ENCODE measurements at places on chromosomes 12 and 14.
A peak's percentile ranks its signal among the peaks of the same experiment; 100 is the strongest.

DNA sequence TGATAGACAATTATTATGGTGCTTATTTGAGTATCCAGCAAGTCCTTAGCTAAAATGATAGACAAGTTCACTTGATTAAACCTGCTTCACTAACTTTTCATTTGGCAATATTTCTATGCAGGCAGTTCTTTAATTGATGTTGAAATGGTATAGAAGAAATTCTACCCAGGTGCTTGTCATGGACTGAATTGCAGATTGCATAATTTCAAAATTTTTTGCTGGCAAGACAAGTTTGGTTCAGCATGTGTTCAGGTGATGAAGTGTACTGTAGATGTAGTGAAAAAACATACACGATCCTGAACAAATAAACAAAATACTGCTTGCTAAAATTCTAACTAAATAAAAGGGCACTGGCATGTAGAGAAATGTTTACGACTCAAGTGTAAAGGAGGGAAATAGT lies 189.0 kb downstream of the FOXA1 start:
- DNase-seq = no peak

GRCh38 chr12:75553398-75553797 lies 42.0 kb upstream of the KRR1 start:
- DNase-seq = no peak

- DNase-seq = no peak
These were observed 8.8 kb downstream of the STK38L start for GRCh38 chr12:27252934-27253333.

DNA sequence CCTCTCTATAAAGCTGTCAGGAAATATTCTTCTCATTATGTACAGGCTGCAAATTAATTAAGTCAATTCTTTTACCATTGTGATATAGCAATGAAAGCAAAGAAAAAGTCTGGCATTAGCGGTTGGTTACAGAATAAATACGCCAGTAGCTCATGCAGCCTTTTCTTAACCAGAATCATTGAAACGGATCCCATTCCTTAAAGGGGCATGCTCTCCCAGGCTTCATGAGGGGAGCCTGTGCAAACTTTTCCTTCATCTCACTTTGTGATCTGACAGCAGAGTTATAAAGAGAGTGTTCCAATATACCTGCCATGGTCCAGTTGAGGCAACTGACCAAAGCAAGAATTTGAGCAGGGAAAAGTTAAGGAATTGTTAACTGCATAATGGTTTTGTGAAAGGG lies 337.7 kb downstream of the EMP1 start:
- no peak for DNase-seq

DNA sequence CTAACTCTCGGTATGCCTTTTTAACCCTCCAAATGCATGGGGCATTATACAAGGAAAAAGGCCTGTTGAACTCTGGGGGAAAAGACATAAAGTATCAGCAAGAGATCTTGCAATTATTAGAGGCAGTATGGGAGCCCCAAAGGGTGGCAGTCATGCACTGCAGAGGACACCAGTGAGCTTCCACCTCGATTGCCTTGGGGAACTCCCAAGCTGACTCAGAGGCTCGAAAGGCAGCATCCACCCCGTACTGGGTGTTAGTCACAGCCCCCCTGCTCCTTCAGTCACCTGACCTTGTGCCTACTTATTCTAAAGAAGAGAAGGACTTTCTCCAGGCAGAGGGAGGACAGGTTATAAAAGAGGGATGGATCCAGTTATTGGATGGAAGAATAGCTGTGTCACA lies 781.4 kb upstream of the TMEM132C start:
- DNase-seq = no peak

DNA sequence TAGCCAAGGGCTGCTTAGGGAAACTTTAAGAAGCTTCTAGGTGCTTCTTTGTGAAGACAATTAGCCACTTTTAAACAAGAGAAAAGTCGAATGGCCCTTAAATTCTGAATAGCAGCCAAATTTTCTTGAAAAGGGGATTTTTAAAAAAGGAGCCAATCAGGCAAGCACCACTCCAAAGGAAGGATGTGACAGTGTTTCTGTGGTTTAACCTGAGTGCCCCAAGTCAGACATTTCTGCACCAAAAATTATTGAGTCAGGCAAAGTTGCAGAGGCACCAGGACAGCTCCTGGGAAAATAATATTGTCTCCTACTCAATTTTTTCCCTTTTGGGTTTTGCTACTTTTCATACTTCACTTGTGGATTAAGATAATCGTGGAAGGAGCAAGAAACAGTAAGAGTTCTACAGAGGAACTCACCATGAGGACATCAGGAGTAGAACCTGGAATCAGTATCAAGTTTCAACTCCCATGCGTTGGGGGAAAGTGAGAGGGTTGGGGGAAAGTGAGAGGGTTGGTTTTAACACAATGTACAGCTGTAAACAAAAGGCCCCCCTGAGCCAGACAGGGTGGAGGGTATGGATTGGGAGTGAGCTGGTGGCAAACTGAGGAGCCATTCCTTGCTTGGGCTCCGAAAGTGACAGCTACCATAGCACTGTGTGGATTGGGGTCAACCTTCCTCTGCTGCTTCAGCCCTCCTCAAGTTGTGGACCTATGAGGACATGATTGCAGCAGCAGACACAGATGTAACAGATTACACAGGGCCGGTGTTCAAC lies 90.8 kb downstream of the SLC38A1 start:
- peak; percentile 62 for DNase-seq

- no peak for DNase-seq
These were observed 1041.6 kb downstream of the BCL11B start for GRCh38 chr14:98230411-98230810.

DNA sequence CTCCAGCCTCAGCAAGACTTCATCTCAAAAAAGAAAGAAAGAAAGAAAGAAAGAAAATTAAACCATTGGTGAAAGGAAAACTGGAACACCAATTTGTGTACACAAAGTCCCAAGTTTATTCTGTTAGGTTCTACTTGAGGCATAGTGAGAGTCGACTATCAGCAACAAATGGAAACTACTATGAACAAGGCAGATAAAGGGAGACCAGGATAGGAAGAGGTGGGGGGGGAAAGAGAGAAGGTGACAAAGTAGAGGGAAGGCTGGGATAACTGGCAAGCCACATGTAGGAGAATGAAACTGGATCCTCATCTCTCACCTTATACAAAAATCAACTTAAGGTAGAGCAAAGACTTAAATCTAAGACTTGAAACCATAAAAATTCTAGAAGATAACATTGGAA lies 25.6 kb downstream of the TFCP2 start:
- DNase-seq = no peak

DNA sequence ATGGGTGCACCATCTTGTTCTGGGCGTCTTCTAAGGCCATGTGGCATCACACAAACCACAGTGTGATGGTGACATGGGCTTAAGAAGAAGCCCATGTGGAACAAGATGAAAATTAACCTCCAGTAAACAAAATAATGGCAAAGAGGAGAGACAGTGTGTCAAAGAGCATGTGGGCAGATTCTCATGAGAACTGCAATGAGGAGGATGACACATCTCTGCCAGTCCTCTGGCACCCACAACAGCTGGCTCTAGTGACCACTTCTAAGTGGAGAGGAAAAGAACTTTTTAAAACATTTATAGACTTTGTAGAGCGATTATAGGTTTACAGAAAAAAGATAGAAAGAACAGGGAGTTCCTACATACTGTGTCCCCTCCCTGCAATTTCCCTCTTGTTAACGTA lies 401.4 kb downstream of the ATP23 start:
- no peak for DNase-seq

GRCh38 chr12:1842905-1843640 lies 22.7 kb downstream of the LRTM2 start:
- no peak for DNase-seq

DNA sequence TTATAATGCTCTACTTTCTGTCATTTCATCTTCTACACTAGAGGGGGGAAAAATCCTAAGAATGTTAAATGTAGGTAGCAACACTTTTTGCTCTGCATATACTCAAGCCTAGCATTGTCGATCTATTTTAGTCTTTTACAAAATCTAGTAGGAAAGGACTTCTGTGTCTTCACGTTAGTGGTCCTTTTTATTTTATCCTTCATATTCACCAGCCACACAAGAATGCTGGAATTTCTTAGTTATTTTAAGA lies 253.0 kb upstream of the FLRT2 start:
- DNase-seq = no peak

- no peak for DNase-seq
These were observed 6.3 kb upstream of the MAP1LC3B2 start for GRCh38 chr12:116552773-116553373.

- peak; percentile 89 for DNase-seq
These were observed 18.2 kb downstream of the BICDL1 start for GRCh38 chr12:120007272-120007671.

DNA sequence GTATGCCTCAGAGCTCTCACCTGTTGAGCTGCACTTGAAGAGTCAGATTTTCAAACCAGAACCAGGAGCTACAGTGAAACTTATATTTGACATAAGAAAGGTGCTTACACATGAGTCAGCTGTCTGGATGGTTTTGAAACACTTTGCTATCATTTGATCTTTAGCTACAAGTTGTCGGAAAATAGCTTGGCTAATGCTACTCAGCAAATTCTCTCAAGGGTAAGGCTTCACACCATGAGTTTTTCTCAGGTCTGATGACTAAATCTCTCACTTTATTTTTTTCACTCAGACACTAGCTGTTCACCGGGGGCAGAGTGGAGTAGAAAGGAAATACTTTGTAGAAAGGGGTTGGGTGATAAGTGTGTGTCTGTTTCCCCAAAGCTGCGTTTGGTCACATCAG lies 171.8 kb downstream of the FLRT2 start:
- DNase-seq = no peak

- no peak for DNase-seq
These were observed 106.3 kb downstream of the ST8SIA1 start for GRCh38 chr12:22228022-22228875.

DNA sequence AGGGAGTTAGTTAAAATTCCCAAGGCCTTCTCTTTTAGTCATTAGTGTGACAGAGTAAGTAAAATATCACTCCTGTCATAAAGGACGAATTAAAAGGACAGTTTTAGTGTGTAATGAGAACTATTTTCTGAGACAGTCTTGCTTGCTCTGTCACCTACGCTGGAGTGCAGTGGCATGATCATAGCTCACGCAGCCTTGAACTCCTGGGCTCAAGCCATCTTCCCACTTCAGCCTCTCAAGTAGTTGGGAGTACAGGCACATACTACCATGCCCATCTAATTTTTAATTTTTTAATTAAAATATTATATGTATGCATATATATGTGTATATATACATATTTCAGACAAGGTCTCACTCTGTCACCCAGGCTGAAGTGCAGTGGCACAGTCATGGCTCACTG lies 17.2 kb downstream of the KLC1 start:
- DNase-seq = no peak

DNA sequence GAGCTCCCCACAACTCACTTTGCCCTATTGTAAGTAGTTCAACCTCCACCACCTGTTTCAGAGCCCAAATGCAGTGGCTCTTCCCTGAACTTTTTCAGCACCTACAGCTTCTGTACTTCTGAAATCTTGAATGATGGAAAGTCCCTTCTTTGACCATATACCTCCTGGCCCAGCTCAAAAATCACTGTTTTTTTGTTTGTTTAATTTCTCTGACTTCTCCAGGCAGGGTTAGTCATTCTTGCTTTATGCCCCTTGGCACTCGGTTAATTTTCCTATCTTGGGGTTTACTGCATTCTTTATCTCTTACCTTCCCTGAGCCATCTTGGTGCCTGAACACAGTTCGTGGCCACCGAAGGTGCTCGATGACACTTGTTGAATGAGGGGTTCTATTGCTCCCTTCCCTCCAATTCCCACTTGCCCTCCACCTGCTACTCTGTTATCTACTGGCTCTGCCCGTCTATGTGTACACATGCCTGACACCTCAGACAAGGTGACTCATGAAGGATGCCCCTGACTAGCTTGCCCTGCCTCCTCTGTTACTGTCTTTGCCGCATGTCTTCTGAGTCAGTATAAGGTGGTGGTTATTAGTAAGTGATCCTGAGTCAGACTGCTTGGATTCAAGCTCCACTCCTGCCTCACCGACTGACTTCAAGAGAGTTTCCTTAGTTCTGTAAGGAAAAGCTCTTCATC lies 4.4 kb downstream of the AMHR2 start:
- no peak for DNase-seq

GRCh38 chr12:123468786-123469185 lies 10.8 kb downstream of the SNRNP35 start:
- peak; percentile 62 for DNase-seq

- DNase-seq = no peak
These were observed 11.9 kb downstream of the PPP1R36 start for GRCh38 chr14:64561631-64562030.

GRCh38 chr12:23495472-23495871 lies 454.0 kb downstream of the SOX5 start:
- DNase-seq = no peak

GRCh38 chr12:118816296-118816695 lies 165.0 kb upstream of the SRRM4 start:
- no peak for DNase-seq

GRCh38 chr14:71321574-71322315 lies 414.5 kb downstream of the PCNX1 start:
- DNase-seq = peak; percentile 23

GRCh38 chr14:61812347-61813095 lies 50.3 kb downstream of the SNAPC1 start:
- DNase-seq = no peak

DNA sequence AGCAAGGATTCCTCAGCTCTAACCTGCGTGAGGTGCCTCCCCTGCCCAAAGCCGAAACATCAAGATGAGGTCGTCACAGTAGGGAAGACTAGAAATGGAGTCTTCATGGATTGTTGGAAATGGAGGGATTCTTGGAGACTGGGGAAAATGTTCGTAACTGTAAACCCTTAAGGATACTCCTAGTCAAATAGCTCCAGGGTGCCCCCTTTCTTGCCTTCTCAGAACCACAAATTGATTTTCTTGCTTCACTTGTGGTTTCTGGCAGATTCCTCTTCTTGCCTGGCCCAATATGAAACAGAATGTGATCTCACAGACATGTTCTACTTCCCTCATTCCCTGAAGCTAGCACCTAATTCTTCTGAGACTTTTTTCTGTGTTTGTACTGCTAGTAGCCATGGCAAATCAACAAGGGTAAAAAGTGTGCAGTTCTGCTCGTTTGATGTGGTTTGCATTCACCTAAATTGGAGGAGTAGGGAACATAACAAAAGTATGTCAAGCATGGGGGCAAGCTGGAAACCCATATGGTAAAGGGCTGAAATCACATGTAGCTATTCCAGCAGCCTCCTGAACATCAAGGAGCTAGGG lies 332.0 kb downstream of the PAWR start:
- DNase-seq = no peak

DNA sequence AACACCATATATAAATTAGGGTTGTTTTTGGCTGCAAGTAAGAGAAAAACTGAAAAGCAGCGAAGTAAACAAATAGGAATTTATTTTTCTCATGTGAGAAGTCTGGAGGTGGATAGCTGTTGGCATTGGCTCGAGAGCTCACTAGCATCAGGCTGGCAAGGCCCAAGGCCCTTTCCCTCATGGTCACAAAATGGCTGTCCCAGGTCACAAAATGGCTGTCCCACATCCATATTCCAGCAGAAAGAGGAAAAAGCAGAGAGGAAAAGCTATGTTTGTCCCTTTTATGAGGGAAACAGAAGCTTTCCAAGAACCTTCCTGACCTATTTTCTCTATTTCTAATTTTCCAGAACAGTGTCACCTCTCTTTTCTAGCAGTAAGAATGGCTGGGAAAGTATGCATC lies 7.5 kb downstream of the CCDC60 start:
- no peak for DNase-seq

Measured in CD4-positive, alpha-beta T cell treated with Interleukin-17A for 1 hour (primary cell).